Aorta (tissue), 5 donors: ENCODE measurements at places on chromosomes 6 and 20.

DNA sequence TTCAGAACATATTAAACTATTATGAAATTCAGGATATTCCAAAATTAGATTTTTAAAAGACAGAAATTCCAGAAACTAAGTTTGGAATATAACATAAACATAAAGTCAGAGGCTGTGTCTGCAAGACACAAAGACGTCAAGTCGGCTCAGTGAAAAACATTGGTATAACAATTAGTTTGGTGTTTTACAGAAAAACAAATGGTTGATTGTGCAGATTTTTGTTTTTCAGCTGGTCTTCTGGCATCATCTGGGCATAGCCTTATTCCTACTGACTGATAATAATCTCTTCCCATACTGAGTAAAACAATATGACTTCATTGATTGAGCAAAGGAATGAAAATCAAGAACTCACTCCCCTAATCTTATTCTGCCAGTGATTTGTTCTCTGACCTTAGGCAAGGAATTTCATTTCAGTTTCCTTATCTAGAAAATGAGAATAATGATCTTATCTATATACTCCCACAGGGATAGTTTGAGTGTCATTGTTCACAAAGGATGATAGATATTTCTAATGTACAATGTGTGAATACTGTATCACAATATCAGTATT is 84.3 kb downstream of the FRK start:
- DNase-seq, result no peak
- H3K36me3 ChIP-seq, result no peaks in the 10 kb centered on the region
- no peaks in the 10 kb centered on the region for H3K4me1 ChIP-seq
- no peak overlapping the region for H3K27ac ChIP-seq
- no peaks in the 10 kb centered on the region for H3K27me3 ChIP-seq
- no peak overlapping the region for H3K4me3 ChIP-seq

GRCh38 chr6:45212976-45213375 is 115.2 kb upstream of the RUNX2 start:
- no peaks in the 10 kb centered on the region for H3K27me3 ChIP-seq
- no peak overlapping the region for H3K4me3 ChIP-seq
- H3K27ac ChIP-seq, result no peak overlapping the region
- no peaks in the 10 kb centered on the region for H3K36me3 ChIP-seq
- DNase-seq, result no peak

DNA sequence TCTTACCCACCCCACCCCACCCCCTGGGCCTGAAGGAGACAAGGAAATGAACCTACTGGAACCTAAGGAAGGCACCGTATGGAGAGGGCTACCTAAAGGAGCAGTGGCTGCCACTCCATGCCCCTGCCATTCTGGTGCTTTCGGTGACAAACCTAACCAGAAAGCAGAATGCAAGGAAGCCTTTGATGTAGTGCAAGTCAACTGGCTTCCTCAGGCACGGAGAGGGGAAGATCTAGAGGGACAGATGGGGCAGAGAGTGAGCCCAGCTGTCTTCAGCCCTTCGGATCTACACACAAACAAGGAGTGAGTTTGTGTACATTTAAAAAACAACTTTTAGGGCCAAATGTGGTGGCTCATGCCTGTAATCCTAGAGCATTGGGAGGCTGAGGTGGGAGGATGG is 39.5 kb downstream of the PPP1R16B start:
- no peak overlapping the region for H3K27ac ChIP-seq
- DNase-seq, result no peak
- H3K36me3 ChIP-seq, result no peaks in the 10 kb centered on the region
- H3K4me1 ChIP-seq, result no peaks in the 10 kb centered on the region
- no peak overlapping the region for H3K4me3 ChIP-seq

DNA sequence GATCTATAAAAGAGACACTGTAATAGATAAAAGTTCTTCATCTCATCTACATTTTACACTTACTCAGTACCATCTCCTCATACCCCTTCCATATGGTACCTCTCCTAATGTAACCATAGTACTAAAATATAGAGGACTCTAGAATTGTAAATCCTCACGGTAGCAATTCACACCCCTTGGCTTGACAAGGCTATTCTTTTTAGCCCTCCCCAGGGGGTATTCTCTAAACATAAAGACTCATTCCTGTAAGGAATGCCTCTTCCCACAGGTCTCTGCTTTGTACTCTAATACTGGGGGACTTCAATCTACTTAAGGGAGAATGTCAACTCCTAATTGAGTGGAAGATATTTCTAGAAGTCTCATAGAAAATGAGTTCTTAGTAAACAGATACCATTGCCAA is 85.9 kb downstream of the VIP start:
- H3K27me3 ChIP-seq, result no peaks in the 10 kb centered on the region
- H3K36me3 ChIP-seq, result no peaks in the 10 kb centered on the region
- DNase-seq, result no peak
- H3K4me3 ChIP-seq, result no peak overlapping the region

GRCh38 chr6:163720005-163720404 is 305.5 kb downstream of the QKI start:
- no peaks in the 10 kb centered on the region for H3K4me1 ChIP-seq
- DNase-seq, result no peak
- no peaks in the 10 kb centered on the region for H3K36me3 ChIP-seq
- H3K27ac ChIP-seq, result no peak overlapping the region

- no peaks in the 10 kb centered on the region for H3K36me3 ChIP-seq
- no peak for DNase-seq
- H3K27me3 ChIP-seq, result no peaks in the 10 kb centered on the region
- no peak overlapping the region for H3K4me3 ChIP-seq
Observed at GRCh38 chr6:32609391-32609730, 19.7 kb upstream of the HLA-DRB1 start.

DNA sequence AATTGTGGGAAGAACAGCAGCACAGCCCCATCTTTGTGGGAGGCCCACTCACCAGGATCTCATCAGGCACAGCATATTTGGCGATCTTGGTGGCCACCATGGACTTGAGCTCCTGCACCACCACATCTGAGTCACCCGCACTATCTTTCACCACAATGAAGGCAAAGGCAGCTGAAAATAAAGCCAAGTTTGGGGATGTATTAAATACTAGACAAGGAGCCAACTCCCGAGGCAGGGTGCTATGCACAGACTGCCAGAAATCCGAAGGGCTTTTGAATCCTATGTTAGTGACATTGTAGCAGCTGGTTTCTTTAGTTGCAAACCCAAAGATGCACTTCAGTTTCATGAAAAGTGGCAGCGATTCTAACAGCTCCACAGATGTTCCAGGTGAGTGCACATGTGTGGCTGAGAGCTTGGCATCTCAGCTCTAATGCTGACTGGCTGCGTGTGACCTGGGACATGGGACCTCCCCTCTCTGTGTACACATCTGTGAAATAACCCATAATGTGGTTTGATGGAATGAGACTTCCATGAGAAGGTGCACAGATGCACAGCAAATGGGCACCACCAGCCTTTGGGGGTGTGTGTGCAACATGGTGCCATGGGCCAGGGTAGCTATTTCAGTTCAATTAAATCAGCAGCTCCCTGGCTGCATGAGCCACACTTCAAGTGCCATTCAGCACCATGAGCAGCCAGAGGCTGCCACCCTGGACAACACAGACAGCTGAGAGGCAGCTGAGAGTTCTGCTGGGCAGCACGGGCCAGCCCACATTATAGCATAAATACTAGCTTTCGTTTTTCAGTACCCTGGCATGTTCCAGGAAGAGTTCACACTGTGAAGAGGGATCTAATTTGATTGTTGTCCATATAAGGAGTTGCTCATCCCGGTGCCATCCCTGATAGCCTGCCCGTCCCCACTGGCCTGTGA is 16.9 kb upstream of the APMAP start:
- no peak overlapping the region for H3K4me3 ChIP-seq
- H3K4me1 ChIP-seq, result no peaks in the 10 kb centered on the region
- no peaks in the 10 kb centered on the region for H3K27me3 ChIP-seq
- DNase-seq, result peak; percentile 54
- H3K36me3 ChIP-seq, result peaks cover 9% of the 10 kb centered on the region
- no peak overlapping the region for H3K27ac ChIP-seq
